Upper lobe of left lung (tissue), 6 donors: ENCODE measurements at places on chromosomes 2 and 18.

GRCh38 chr18:9790261-9790660 is 82.2 kb downstream of the RAB31 start:
- no peak for DNase-seq
- no peaks in the 10 kb centered on the region for H3K27me3 ChIP-seq
- no peak overlapping the region for H3K27ac ChIP-seq
- H3K4me3 ChIP-seq = no peak overlapping the region

GRCh38 chr2:28430788-28431418 is 38.2 kb downstream of the FOSL2 start:
- DNase-seq = no peak
- H3K4me1 ChIP-seq = no peaks in the 10 kb centered on the region
- H3K27me3 ChIP-seq = no peaks in the 10 kb centered on the region
- no peak overlapping the region for H3K27ac ChIP-seq
- no peak overlapping the region for H3K4me3 ChIP-seq

DNA sequence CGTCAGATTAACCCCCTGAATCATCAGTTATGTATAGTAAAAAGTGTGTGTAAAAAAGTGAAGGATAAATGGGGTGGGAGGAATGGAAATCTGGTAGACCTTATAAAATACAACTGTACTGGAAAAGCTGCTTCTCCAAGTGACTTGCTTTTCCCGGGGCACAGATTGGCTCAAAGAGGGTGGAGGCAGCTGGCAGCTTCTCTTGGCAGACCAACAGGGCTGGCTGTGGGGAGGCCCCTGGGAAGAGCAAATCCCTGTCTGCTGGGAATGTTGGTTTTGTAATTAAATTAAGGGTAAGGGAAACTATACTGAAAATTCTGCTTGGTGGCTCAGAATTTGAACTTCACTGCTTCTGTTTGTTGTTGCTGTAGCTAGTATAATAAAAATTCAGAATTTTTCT is 154.2 kb upstream of the DLX2 start:
- DNase-seq = no peak
- no peak overlapping the region for H3K4me3 ChIP-seq
- H3K4me1 ChIP-seq = peaks cover 15% of the 10 kb centered on the region
- no peak overlapping the region for H3K27ac ChIP-seq

DNA sequence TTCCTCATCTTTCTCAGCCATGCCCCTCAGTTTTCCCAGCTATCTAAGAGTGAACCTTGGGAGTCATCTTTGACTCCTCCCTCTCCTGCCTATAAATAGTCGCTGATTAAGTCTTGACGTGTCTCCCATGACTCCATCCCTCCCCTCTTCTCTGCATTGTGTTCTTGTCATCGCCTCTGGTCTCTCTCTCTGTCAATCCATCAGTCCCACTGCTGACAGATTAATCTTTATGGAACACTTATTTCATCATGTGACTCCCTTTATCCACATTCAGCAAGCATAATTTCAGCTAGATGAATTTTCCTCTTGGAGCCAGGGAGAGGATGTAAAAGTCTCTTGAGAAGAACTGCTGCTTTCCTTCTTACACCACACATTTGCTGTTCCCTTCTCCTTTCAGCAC is 9.4 kb downstream of the ADAM23 start:
- no peaks in the 10 kb centered on the region for H3K27me3 ChIP-seq
- DNase-seq = no peak
- H3K4me3 ChIP-seq = no peak overlapping the region
- H3K27ac ChIP-seq = no peak overlapping the region

DNA sequence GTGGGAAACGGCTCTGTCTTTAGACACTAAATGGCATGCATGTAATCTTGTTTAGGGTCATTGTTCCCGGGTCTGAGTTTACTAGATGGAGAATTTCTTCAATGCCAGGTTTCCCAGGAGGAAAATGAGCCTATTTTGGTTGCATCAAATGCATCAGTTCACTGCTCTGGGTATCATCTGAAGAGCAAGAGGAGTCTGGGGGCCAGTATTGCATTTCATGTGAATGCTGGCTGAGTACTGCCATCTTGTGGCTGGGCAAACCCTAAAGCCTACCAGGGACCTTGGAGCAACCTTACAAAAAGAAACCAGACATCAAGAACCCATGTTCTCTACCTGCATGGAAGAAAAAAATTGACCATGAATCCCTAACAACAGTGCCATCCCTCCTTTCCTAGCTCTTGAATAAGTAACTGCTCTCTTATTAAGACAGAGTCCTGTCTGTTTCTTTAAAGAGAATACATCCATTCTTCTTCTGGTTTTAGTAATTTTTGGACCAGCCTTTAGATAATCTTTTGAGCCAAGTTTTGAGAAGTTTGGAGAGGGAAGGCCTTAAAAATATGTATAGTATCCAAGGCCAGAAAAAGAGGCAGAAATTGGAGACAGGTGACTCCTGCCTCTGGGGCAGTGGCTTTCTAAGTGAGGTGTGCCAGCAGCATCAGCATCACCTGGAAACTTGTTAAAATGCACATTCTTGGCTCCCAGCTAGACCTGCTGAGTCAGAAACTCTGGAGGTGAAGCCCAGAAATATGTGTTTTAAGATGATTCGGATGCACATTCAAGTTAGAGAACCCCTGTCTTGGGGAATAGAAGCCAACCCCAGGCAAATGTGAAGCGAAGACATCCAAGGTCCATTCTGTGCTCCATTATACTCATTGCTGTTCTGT is 261.0 kb upstream of the CXCR4 start:
- no peaks in the 10 kb centered on the region for H3K4me1 ChIP-seq
- no peaks in the 10 kb centered on the region for H3K36me3 ChIP-seq
- H3K27ac ChIP-seq = no peak overlapping the region
- H3K4me3 ChIP-seq = no peak overlapping the region
- DNase-seq = peak; percentile 53
- H3K27me3 ChIP-seq = no peaks in the 10 kb centered on the region
